ENCODE measurements at places on chromosomes 3 and 15.

GRCh38 chr3:41026394-41027177 lies 172.7 kb upstream of the CTNNB1 start:
- DNase-seq: peak; percentile 21

- DNase-seq: no peak
Measured at GRCh38 chr15:69854521-69855181, 243.1 kb downstream of the TLE3 start.

DNA sequence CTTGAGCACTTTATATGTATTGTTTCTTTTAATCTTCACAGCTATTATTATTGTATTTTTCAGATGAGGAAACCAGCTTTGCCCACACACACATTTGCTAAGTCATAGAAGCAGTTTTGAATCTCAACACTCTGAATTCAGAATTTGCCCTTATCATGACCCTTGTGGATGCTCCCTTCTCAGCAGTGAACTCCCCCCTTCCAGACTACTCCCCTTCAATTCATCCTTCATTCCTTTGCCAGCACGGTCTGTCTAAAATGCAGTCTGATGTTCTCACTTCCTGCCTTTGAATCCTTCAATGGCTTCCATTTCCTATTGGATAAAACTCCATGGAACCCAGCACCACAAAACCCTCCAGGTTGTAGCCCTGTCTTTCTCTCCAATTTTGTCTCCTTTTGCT lies 52.5 kb upstream of the TSC22D2 start:
- DNase-seq: no peak

- DNase-seq: no peak
Measured at GRCh38 chr3:105274958-105275357, 91.8 kb upstream of the ALCAM start.

- DNase-seq: no peak
Measured at GRCh38 chr3:133928903-133929607, 33.4 kb upstream of the RAB6B start.

DNA sequence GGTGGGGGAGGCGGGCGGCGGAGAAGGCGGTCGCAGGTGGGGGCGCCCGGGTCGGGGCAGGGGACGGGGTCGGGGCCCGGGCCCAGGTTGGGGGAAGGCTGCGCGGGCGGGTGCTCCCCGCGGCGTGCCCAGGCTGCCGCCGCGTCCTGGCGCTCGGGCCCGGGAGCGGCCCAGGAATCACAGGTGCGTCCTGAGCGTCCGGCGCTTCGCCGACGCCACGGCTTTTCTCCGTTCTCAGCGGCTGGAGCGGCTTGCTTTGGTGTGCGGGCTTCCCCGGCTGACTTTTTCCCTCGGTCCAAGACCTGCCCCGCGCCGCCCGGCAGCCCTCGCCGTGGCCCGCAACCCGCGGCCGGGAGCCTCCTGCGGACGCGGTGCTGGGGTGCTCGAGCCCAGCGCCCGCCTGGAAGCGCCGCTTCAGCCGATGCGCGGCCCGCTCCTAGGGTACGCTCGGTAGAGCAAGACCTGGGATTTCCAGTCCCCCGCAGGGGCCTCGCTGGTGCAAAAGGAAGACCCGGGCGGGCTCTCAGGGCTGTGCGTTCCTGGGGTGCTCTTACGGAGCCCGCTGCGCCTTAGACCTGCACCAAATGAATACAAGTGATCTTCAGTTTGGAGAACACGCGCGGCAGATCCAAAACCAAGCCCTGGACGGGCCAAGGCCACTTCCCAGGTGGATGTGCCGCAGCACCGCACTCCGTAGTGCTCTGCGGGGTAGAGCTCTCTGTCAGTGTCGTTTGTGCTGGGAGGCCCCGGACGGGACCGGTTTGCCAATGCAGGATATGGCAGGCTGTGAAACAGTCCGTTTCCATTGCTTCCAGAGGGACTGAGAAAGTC lies 639 bp downstream of the NIPA1 start:
- DNase-seq: no peak

- DNase-seq: no peak
Measured at GRCh38 chr3:54859184-54859583, 68.7 kb downstream of the LRTM1 start.

DNA sequence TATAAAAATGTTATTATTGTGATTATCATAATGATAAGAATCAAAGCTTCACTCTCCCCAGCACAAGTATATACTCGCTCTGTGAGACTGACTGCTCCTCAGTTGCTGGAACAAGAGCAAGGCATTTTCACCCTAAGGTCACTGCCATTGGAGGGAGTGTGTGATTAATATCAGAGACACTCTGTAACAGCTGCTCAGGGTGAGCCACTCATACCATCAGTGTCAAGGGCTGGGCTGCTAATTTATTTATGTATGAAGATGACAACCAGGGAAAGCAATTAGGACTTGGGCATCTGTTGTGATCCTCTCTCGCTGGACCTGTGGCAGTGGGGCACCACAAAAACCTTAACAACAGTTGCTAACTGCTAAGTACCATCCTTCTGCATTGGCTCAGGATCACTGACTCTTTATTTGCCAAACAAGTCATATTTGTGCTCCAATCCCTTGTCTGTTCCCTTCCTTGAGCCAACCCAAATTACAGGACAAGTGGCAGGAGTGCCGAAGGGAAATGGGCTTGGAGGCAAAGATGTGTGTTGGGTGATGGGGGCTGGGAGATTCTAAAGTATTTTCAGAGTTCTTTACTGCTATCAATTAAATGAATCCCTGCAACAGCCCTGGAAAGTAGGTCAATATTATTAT lies 297.5 kb upstream of the STT3B start:
- no peak for DNase-seq

Data from hippocampal formation (tissue), 2 donors.